Myocyte (in vitro differentiated cells): ENCODE measurements at places on chromosomes 3 and 15.

DNA sequence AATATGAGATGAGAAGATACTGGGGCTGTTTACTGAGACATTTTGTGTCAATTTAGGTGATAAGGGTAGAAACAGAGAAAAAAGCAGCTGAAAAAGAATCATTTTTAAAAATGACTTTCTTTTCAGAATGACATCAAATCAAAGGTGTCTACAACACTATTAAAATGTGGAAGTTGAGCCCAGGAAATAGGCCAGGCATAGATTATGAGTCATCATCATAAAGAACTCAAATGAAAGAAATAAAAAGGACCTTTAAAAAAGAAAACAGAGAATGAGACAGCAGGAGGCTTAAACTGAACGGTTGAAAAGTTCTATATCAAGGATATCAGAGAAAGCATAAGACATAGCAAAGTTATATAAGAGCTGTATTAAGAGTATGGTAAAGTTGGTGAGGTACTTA, 442.5 kb downstream of the CNTN6 start:
- no peak for DNase-seq

- DNase-seq, result peak; percentile 89
Observed at GRCh38 chr3:129313665-129314385, 35.2 kb downstream of the HMCES start.

DNA sequence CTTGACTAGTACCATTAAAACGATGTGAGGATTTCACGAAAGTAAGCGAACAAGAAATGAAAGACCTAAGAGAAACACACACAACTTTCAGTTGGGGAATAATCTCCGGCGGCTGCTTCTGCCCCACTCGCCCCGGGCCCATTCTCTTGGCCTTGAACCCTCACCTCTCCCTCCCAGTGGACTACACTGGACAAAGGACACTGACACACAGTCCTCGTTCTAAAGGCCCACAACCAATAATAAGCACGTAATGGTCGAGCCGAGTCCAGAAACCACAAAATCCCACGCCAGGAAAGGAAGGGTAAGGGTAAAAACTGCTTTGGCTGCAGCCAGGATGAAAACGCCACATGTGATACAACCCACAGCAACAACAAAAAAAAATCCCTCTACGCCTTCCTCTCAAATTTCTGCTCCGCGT, 469 bp downstream of the ZNF770 start:
- no peak for DNase-seq

DNA sequence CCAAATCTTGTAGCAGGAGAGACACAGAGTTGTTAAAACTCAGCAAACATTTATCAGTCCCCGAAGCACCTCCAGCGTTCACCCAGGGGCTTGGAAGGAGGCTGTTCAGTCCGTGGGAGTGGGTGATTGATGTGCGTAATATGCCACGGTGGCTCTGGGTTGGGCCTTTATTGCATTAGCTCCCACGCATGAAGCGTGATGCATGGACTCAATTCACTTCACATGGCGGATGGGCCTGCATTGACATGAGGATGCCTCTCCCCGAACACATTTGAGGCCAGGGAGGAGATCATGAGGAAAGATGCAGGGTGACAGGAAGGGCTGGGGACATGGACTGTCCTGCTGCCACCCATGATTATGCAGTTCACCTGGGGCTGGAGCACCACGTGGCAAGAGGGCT, 126.5 kb downstream of the FAM43A start:
- no peak for DNase-seq

DNA sequence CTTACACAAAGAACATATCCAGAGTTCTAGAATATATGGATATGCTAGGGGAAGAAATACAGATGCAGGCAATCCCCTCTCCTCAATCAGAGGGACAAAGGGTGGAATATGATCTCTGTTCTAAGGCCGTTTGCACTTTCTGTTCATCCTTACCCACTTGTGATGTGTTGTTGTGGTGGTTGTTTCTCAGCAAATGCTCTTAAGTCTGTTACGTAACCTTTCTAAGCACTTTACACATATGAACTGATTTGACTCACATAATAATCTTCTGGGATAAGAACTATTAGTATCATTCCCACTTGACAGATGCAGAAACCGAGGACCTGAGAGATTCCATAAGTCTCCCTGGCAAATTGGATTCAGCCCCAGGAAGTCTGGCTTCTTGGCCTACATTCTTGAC, 40.5 kb downstream of the NGRN start:
- no peak for DNase-seq

- no peak for DNase-seq
Observed at GRCh38 chr15:61828860-61829513, 231.3 kb downstream of the VPS13C start.
